Activated naive CD8-positive, alpha-beta T cell treated with anti-CD3 and anti-CD28 coated beads, Interleukin-2, amount 10 ng/mL, durations not matched to agents 7 days and 5 days (primary cell): ENCODE measurements at places on chromosomes 5 and 9.

DNA sequence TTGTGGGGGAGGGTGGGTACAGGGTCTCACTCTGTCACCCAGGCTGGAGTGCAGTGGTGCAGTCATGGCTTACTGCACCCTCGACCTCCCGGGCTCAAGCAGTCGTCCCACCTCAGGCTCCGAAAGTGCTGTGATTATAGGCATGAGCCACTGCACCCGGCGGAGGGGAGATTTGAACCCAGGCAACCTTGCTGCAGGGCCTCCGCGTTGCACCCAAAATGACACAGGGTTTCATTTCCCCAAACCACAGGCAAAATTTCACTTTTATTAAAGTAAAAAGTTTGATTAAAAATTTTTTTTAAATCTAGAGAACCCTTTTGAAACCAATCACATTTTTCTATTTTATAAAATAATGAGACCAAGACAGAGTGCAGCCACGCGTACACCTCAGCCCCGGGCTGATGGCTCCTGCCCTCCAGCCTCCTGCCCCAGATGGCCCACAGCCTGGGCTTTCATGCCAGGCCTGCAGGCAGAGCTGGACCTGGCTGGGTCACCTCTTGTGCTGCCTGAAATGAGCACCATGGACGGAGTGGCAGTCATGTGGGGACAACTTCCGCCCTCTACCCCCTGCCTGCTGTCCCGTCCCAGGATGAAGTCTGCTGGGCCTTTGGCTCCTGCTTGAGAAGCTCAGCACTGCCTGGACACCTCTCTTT lies 30.5 kb downstream of the USP20 start:
- no peak for DNase-seq

- DNase-seq: no peak
Measured at GRCh38 chr9:91176426-91176825, 185.3 kb downstream of the AUH start.

- no peak for DNase-seq
Measured at GRCh38 chr5:103452089-103452488, 110.5 kb downstream of the NUDT12 start.

- no peak for DNase-seq
Measured at GRCh38 chr9:110240198-110240597, 16.1 kb downstream of the TXN start.

GRCh38 chr9:125749951-125750626 lies 2.9 kb downstream of the PBX3 start:
- DNase-seq: no peak

GRCh38 chr5:115979201-115980041 lies 17.1 kb downstream of the LVRN start:
- no peak for DNase-seq

GRCh38 chr5:160181965-160182622 lies 47.2 kb upstream of the FABP6 start:
- DNase-seq: no peak
